Stimulated activated naive CD8-positive, alpha-beta T cell treated with anti-CD3 and anti-CD28 coated beads, Interleukin-15, Interleukin-2, amounts not matched to agents 100 U/mL and 50 U/mL, for 24 hours (primary cell): ENCODE measurements at places on chromosomes 7 and 10.

GRCh38 chr10:130395248-130395936 is 259.2 kb downstream of the GLRX3 start:
- DNase-seq: no peak

- DNase-seq: peak; percentile 40
Measured at GRCh38 chr10:49254556-49255318, 44.2 kb upstream of the C10orf71 start.

- DNase-seq: no peak
Measured at GRCh38 chr7:96303686-96304443, 18.0 kb downstream of the SLC25A13 start.

DNA sequence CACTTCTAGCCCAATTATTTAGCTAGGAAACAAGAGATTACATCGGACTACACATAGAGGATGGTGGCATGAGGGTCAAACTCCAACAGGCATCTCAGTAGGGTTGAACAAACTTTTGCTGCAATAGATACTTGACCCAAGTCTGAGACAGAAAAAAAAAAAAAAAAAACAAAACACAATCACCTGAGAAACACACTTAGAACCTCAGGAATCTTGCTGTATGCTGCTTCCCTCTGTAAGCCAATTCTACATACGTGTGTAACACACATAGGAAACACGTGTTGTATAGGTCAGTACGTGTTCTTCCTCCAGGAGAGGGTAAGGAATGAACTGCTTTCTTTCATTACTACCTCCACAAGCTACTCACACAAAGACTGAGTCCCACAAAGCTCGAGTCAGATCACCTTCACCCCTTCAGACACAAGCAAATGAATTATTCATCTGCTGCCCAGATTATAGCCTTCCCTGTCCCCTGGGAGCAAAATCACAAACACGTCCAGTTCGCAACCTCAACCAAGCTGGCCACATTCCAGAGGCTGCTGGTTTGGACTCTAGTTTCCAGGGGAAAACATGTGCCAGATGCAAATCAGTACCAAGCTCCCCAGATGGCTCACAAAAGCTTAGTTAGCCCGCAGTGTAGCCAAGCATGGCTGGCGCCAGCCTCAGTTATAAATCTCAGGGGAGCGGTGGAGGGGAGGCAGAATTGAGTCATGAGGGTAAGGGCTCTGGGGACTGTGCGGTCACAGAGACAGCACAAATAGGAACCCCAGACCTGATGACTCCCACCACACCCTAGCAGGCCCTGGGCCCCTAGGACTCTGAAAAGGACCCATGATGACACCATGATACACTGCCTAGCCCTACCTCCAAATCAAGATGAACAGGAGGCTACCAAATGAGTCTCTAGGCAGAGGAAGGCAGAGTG is 15.1 kb downstream of the PSAP start:
- DNase-seq: peak; percentile 51

GRCh38 chr7:45598886-45599520 is 24.8 kb downstream of the ADCY1 start:
- DNase-seq: no peak

DNA sequence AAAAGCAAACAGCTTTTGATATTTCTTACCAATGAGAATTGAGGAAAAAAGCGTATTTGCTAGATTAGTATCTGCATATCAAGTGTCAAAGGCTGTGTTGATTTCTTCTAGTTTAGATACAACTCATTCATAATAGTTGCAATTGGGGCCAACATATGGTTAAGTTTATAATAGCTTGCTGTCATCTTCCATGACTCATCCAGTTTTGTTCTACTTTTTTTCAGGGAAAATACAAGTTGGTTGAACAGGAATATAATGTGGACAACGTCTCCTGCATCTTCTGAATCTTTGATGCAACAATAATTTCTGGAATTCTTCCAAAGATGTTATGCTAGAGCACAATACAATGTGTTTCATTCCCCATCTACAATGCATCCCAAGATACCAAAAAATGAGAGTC is 182.0 kb downstream of the THSD7A start:
- DNase-seq: no peak

GRCh38 chr10:44006771-44007170 is 358.1 kb upstream of the ZNF32 start:
- no peak for DNase-seq

GRCh38 chr10:106931159-106931852 is 233.2 kb downstream of the SORCS1 start:
- no peak for DNase-seq

- DNase-seq: no peak
Measured at GRCh38 chr7:39341083-39341482, 225.1 kb upstream of the YAE1 start.

GRCh38 chr10:50417486-50417885 is 166.2 kb upstream of the ASAH2 start:
- no peak for DNase-seq

DNA sequence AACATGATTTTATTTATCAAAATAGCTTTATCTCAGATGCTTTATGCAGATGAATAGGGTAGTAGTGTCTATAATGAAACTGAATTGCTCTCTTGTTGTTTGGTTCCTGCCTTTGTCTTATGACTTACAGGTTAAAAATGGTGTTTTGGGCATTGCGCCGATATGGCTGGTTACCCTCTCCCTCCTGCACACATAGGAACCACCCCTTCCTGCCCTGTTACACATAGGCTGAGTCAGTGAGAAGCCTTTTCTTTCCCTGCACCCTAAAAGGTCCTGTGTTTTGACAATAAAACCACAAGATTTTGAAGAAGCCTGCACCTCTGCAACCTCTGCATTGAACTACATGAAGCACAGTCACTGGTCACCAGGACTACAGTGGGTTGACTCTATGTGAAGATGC is 655.8 kb upstream of the ANKRD30A start:
- DNase-seq: no peak

- no peak for DNase-seq
Measured at GRCh38 chr10:85152496-85152895, 824.1 kb downstream of the CCSER2 start.
